ENCODE measurements at places on chromosomes 13 and 19.
A peak's percentile ranks its signal among the peaks of the same experiment; 100 is the strongest.

DNA sequence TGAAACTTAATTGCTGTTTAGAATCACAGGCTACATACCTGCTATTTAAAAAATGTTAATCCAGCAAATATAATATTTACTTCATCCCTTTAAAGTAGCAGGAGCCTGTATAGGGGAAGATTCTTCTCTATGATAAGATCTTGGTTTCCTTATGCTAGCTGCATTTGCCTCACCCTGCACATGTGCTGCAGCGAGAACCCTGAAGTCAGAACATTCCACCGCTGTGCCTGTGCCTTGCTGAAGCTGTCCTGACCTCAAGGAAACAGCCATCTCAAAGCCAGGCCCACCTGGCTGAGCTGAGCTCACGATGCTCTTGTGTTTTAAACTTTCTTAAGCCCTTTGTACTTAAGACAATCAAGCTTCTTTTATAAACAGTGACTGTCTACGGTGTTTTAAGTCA, 355.0 kb upstream of the PCDH20 start:
- DNase-seq, result no peak
- H3K27ac ChIP-seq, result no peak overlapping the region
- peaks cover 2% of the 10 kb centered on the region for H3K27me3 ChIP-seq
- no peak overlapping the region for H3K4me3 ChIP-seq

DNA sequence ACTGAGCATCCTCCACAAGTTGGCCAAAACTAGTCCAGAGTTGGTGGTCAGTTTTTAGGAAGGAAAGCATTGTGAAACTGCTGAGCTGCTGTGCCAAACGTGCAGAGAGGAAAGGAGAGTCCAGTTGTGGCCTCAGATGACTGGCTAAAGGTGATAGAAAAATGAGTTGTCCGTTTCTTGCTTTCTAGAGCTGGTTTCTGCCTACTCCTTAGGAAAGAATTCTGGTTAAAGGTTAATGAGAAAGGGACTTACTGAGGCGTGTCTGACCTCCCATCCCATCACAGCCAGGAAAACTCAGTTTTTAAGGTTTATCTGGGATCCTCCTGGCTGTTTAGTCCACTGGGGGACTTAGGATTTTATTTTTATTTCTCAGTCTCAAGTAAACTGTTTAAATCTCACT, 1186.3 kb downstream of the UQCRFS1 start:
- H3K4me1 ChIP-seq, result peaks cover 12% of the 10 kb centered on the region
- no peak overlapping the region for H3K4me3 ChIP-seq
- H3K27ac ChIP-seq, result no peak overlapping the region
- H3K27me3 ChIP-seq, result peaks cover 2% of the 10 kb centered on the region
- no peaks in the 10 kb centered on the region for H3K36me3 ChIP-seq
- no peak for DNase-seq

DNA sequence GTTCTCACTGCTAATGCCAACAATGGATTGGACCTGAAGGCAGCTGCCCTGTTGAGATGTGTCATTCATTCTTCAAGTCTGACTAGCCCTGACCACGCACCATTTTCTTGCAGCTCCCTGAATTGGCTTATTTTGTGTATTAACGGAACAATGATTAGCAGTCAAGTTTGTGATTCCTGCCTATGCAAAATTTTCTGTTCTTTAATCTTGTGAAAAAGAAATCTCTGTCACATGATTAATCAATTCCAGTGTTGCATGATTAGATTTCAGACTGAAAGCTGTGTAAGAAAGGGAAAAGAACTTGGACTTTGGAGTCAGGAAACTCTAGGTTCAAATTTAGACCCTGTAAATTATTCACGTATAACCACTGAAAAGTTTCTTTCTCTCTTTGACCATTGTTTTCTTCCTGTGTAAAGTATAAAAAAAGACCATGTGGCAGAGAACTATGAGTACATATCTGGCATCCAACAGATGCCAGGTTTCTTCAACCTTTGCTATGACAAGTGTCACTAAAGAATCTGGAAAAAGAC, 64.5 kb upstream of the SLC10A2 start:
- no peaks in the 10 kb centered on the region for H3K4me1 ChIP-seq
- no peak overlapping the region for H3K4me3 ChIP-seq
- H3K27me3 ChIP-seq, result peaks cover 3% of the 10 kb centered on the region
- no peak for DNase-seq
- H3K36me3 ChIP-seq, result no peaks in the 10 kb centered on the region
- no peak overlapping the region for H3K27ac ChIP-seq

- H3K4me1 ChIP-seq, result peaks cover 12% of the 10 kb centered on the region
- no peaks in the 10 kb centered on the region for H3K36me3 ChIP-seq
- no peak overlapping the region for H3K4me3 ChIP-seq
These were observed 2.0 kb downstream of the LMTK3 start for GRCh38 chr19:48509467-48510194.

DNA sequence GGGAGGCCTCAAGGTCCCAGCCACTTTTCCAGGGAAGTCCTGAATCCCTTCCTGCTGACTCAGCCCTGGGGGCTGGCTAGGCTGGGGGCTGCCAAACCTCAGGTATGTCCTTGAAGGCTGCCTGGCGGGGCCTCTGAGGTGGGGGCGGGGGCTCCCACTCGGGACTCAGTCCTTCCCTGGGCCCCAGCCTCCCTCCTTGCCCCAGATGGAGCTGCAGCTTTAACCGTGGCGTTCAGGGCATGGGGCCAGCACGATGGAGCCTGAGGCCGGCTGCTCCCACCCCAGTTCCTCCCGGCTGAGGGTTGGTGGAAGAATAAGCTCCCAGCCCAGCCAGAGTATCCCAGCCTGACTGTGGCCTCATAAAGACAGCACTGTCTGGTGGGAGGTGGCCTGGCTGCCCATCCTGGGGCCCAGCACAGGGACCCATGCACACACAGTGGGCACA, 12.4 kb downstream of the CILP2 start:
- H3K36me3 ChIP-seq, result no peaks in the 10 kb centered on the region
- peaks cover 38% of the 10 kb centered on the region for H3K4me1 ChIP-seq
- DNase-seq, result peak; percentile 83
- no peak overlapping the region for H3K27ac ChIP-seq
- no peak overlapping the region for H3K4me3 ChIP-seq
- peaks cover 2% of the 10 kb centered on the region for H3K27me3 ChIP-seq

- peaks cover 14% of the 10 kb centered on the region for H3K4me1 ChIP-seq
- no peaks in the 10 kb centered on the region for H3K36me3 ChIP-seq
- no peak overlapping the region for H3K27ac ChIP-seq
- no peak overlapping the region for H3K4me3 ChIP-seq
These were observed 20.8 kb upstream of the IPO5 start for GRCh38 chr13:97932647-97933046.

DNA sequence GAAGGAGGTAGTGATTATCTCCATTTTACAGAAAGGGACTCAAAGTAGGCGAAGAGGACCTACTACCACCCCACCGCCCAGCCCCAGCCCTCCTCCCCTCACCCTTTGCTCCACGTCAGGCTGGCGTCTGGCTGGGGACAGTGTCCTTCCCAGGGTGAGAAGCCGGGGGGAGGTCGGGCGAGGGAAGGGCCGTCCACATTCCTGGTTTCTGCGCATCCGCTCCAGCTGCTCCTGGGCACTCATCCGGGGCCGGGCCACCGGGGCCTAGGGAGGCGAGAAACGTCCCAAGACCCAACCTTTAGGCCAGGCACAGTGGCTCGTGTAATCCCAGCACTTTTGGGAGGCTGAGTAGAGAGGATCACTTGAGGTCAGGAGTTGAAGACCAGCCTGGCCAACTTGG, 4.8 kb upstream of the HSD17B14 start:
- no peaks in the 10 kb centered on the region for H3K27me3 ChIP-seq
- DNase-seq, result no peak
- peaks cover 3% of the 10 kb centered on the region for H3K36me3 ChIP-seq
- H3K4me3 ChIP-seq, result no peak overlapping the region
- H3K27ac ChIP-seq, result no peak overlapping the region

- H3K27me3 ChIP-seq, result peaks cover 6% of the 10 kb centered on the region
- no peak overlapping the region for H3K4me3 ChIP-seq
- no peaks in the 10 kb centered on the region for H3K4me1 ChIP-seq
- H3K27ac ChIP-seq, result no peak overlapping the region
- DNase-seq, result no peak
These were observed 37.4 kb downstream of the NEK5 start for GRCh38 chr13:52091473-52091872.

DNA sequence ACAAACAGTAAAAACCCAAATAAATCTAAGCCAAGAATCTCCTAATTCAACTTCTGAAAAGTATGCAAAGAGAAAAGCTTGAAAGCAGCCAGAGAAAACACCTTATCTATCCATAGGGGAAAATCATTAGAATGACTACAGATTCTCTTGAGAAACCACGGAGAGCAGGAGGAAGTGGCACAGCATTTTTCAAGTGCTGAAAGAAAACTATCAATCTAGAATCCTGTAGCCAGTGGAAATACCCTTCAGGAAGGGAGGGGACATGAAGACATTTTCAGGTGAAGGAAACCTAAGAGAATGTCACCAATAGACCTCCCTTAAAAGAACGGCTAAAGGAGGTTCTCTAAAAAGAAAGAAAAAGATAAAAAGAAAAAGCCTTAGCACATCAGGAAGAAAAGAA, 66.2 kb upstream of the XPO4 start:
- peaks cover 12% of the 10 kb centered on the region for H3K4me1 ChIP-seq
- peak overlapping the region; percentile 47 for H3K27ac ChIP-seq
- no peak overlapping the region for H3K4me3 ChIP-seq
- peaks cover 10% of the 10 kb centered on the region for H3K36me3 ChIP-seq
- H3K27me3 ChIP-seq, result no peaks in the 10 kb centered on the region
- no peak for DNase-seq

DNA sequence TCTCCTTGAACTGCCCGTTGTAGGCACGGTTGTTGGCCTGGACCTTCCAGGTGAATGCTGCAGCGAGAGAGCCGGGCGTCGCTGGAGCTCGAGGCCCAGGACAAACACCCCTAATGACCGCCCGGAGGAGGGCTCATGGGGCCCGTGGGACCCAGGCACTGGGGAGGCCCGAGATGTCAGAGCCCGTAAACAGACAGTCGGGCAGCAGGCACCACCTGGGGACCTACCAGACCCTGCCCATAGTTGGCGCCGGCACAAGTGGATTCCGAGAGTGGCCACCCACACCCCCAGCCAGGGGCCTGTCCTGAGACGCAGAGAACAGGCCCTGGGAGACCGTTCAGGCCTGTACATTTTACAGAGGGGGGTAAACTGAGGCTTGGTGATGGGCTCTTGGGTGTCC, 2.4 kb downstream of the ATP8B3 start:
- H3K27me3 ChIP-seq, result no peaks in the 10 kb centered on the region
- H3K36me3 ChIP-seq, result no peaks in the 10 kb centered on the region
- H3K27ac ChIP-seq, result no peak overlapping the region
- peaks cover 15% of the 10 kb centered on the region for H3K4me1 ChIP-seq
- peak; percentile 76 for DNase-seq
- H3K4me3 ChIP-seq, result no peak overlapping the region

GRCh38 chr19:4172861-4173473, 9.4 kb downstream of the SIRT6 start:
- peaks cover 3% of the 10 kb centered on the region for H3K36me3 ChIP-seq
- H3K4me3 ChIP-seq, result no peak overlapping the region
- no peak for DNase-seq
- H3K27ac ChIP-seq, result no peak overlapping the region
- H3K27me3 ChIP-seq, result peaks cover 20% of the 10 kb centered on the region

DNA sequence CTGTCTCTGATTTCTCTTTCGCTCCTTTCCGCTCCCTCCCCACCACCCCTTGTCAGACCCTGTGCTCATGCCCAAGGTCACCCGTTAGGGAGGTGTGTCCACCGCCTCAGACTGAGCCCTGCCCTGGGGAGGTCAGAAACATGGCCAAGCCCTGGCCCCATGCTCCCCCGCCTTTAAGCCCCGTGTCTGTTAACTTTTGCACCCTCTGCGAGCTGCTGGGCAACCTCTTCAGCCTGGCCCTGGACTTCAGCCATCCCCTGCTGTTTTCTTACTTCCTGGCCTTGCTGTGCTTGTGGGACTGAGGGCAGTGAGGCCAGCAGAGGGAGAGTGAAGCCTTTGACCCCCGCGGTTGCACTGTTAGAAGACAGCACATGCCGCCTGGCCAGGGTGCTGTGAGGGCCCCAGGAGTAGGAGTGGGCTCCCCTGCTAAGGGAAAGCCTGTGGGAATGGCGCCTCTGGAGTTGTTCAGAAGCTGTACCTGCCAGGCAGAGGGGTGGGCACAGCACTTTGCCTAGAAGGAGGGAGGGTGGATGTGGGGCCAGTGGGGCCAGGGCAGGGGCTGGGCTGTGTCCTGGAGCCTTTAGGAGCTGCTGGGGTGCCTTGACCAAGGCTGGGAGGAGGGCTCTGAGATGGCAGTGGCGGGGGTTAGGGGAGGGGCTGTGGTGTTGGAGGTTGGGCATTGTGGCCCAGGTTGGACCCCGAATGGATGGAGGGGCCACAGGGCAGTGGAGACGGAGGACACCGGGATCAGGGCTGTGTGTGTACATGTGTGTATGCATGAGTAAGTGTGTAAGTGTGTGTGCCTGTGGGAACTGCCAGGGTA, 7.9 kb downstream of the UPF1 start:
- no peaks in the 10 kb centered on the region for H3K27me3 ChIP-seq
- peaks cover 68% of the 10 kb centered on the region for H3K4me1 ChIP-seq
- H3K4me3 ChIP-seq, result no peak overlapping the region
- peaks cover 4% of the 10 kb centered on the region for H3K36me3 ChIP-seq
- no peak for DNase-seq

- no peak for DNase-seq
- no peak overlapping the region for H3K4me3 ChIP-seq
- H3K4me1 ChIP-seq, result no peaks in the 10 kb centered on the region
- H3K36me3 ChIP-seq, result peaks cover 2% of the 10 kb centered on the region
- no peak overlapping the region for H3K27ac ChIP-seq
These were observed 104.5 kb downstream of the URI1 start for GRCh38 chr19:30046522-30046921.

- H3K27ac ChIP-seq, result no peak overlapping the region
- no peak for DNase-seq
- H3K4me1 ChIP-seq, result peaks cover 15% of the 10 kb centered on the region
These were observed 20.8 kb downstream of the KLF2 start for GRCh38 chr19:16345457-16345856.

GRCh38 chr13:49302222-49302621, 54.5 kb downstream of the CDADC1 start:
- H3K4me1 ChIP-seq, result peaks cover 18% of the 10 kb centered on the region
- H3K27me3 ChIP-seq, result no peaks in the 10 kb centered on the region
- DNase-seq, result no peak
- no peaks in the 10 kb centered on the region for H3K36me3 ChIP-seq
- H3K27ac ChIP-seq, result no peak overlapping the region

DNA sequence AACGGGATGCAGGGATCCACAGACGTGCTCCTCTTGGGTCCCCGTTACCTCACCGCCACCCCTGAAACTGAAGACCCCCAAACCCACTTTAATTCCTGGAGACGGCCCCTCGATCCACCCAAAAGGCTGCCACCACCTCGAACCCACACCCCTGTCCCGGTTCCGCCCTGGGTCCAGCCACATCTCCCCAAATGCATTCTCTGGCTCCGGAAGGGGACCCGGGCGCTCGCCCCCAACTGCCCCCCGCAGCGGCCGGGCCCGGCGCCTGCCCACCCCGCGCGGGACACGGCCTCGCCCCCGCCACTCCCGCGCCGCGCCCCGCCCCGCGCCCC, 219 bp upstream of the FSTL3 start:
- H3K27me3 ChIP-seq, result no peaks in the 10 kb centered on the region
- peak overlapping the region; percentile 63 for H3K27ac ChIP-seq
- peaks cover 32% of the 10 kb centered on the region for H3K4me1 ChIP-seq
- DNase-seq, result peak; percentile 72
- peak overlapping the region; percentile 64 for H3K4me3 ChIP-seq
- peaks cover 4% of the 10 kb centered on the region for H3K36me3 ChIP-seq

- peaks cover 17% of the 10 kb centered on the region for H3K27me3 ChIP-seq
- H3K36me3 ChIP-seq, result no peaks in the 10 kb centered on the region
These were observed 62.9 kb upstream of the MCF2L start for GRCh38 chr13:112905990-112906641.
